Hematopoietic multipotent progenitor cell treated with erythropoietin and hydrocortisone succinate and interleukin-3 and kit ligand, for 6 days (in vitro differentiated cells): ENCODE measurements at places on chromosomes 4 and X.

DNA sequence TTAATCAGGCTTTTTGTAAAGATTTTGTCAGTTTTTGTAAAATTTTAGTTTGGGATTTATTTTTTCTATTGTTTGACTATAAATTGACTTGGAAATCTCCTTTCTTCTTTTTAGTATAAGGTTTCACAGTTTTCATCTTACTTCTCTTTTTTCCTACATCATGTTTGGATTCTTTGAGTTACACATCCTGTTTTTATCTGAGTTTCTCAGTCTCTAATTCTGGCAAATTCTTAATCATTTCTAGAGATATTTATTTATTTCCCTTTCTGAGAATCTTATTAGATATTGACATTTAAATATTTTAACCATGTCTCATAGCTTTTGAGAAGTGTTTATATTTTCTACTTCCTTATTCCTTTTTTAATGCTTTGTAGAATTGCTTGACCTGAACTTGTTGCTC is 20.7 kb downstream of the USP53 start:
- no peak for DNase-seq

DNA sequence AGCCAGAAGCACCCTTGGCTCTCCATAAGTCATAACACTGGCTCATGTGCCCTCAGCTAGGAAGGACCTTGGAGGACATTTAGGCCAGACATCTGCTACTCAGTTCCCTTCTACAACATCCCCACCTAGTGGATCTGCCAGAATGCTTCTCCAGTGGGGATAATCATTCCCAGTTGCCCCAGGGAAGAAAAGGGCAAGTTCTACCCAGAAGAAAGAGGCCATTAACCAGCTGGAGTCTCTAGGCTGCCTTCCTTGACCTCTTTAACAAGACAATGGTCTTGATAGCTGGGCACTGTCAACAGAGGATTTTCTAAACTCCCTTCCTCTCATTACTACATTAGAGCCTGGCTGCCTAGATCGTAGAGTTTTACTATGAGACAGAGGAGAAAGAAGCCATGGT is 42.0 kb downstream of the LGI2 start:
- peak; percentile 22 for DNase-seq

DNA sequence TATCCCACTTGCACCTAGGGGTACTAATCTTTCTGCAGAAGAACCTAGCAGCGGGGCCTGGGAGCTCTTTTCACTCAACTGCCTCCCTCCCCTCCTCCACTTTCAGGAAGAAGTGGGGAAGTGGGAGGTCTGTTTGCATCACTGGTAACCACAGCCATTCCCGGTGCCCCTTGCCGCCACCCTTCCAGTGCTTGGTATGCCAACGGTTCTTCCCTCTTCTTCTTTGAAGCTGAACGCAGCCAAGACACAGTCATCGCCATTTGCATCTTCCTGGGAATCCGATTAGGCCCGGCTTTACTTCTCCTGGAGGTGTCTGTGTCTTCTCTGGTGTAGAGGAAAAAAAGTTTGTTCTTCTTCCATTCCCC is 47.2 kb upstream of the RBPJ start:
- DNase-seq, result peak; percentile 31

GRCh38 chr4:58732973-58733372 is 1622.8 kb upstream of the IGFBP7 start:
- DNase-seq, result no peak

DNA sequence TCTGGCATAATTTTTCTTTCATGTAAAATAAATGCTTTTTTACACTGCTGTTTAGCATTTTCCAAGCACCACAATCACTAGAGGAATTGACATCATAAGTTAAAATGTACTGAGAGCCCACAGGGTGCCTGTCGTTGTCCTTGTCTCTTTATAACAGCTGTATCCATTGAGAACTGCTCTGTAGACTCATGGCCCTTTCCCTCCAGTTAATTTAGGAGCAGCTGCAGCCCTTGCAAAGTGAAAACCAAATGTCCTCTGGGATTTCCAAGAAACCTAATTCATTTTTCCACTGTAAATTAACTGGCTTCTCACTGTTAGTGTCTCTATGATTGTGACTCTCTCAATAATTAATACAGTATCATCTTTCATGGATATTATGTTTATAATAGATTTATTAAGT is 185.9 kb downstream of the SLC4A4 start:
- DNase-seq, result no peak

DNA sequence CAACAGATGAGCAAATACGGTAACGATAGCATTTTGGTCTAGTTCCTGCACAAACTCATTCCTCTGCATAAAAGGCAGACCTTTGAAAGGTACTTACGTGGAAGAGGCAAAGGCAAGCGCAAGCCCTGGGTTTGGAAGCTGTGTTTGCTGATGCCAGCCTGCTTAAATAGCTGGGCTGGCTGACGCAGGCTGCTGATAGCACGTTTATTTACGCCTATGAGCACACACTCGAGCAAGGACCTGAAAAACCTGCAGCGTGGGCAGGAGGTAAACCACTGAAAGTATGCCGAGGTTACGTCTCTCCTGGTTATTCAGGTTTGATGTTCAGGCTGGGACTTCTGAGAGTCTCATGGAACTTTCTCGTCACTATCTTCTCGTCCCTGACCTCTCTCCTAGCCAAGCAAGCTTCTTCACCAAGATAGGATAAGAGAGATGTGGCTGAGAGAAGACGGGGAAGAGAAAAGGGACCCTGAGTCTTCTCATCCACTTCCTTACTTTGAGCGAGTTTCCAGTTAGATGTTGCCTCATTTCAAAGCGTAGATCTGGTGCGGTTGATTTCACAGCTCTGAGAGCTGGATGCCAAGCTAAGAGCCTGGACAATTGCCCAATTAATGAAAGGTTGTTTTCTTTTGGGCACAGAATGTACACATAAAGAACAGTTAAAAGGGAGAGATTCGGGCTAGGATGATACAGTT is at the start of gene HOPX:
Gene HOPX (minus strand): TSS at position 139 of the 695 bp plus-strand sequence. CDS start 23,480 bp downstream, outside the sequence.
- DNase-seq, result peak; percentile 56

DNA sequence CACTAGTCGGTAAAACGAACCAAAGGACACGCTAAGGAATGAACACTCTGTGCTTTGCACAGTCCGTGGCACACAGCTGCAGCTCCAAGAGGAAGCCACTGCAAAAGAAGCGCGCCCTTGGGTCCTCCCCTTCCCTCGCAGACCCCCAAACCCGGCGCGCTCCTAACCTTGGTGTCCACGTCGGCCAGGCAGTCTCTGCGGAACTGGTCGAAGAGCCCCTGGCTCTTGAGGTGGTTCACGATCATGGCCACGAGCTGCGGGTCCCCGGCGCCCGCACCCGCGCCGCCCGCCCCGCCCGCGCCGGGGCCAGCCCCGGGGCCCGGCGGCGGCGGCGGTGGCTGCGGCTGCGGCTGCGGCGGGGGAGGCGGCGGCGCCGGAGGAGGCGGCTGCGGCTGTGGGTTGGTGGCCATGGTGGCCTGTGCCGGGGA is 333 bp downstream of the BOD1L1 start:
- DNase-seq, result peak; percentile 52

- no peak for DNase-seq
Observed at GRCh38 chr4:110550260-110550659, 72.6 kb downstream of the PITX2 start.

DNA sequence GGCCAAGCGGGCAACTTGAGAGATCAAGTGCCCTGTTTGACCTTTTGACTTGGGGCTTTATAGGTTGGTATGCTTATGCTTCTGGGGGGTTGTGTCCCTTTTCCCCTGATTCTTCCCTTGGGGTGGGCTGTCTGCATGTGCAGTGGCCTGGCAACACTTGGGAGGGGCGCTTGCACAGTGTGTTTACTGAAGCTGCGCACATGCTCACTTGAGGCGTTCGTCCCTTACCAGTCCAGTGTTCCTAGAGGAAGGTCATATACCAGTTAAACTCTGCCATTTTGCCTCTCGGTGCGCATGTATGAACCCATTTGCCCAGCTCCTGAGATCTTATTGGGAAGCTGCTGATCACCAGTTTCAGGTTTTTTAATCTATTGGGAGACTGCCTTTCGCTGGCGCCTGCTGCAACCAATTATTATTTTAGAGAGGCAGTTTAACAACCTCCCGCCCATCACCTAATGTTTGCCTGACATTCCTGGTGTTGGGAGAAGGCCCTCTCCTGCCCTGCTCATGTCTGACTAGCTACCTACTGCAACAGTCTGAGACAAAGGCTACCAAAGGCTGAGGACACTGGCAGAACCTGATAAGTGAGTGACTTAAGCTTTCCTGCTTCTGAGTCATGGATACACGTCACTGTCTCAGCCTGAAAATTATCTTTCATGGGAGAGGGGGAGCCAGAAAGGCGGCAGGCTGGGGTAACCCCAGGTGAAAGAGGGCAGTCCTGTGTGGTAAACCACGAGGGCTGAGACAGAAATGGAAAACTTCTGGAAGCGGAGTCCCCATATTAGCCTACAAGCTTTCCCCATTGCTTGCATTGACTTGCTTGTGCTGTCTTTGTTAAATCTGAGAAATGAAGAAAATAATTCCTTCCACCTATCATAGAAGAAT is 97.6 kb downstream of the CPE start:
- peak; percentile 36 for DNase-seq

- peak; percentile 53 for DNase-seq
Observed at GRCh38 chrX:53281321-53281822, at the start of gene IQSEC2. IQSEC2 (minus strand) TSS chrX:53281584.

GRCh38 chrX:40282946-40283660 is 185.3 kb upstream of the BCOR start:
- no peak for DNase-seq

- DNase-seq, result no peak
Observed at GRCh38 chr4:48862661-48863060, 31.8 kb downstream of the OCIAD1 start.

GRCh38 chr4:10173754-10174749 is 57.5 kb upstream of the WDR1 start:
- peak; percentile 87 for DNase-seq

DNA sequence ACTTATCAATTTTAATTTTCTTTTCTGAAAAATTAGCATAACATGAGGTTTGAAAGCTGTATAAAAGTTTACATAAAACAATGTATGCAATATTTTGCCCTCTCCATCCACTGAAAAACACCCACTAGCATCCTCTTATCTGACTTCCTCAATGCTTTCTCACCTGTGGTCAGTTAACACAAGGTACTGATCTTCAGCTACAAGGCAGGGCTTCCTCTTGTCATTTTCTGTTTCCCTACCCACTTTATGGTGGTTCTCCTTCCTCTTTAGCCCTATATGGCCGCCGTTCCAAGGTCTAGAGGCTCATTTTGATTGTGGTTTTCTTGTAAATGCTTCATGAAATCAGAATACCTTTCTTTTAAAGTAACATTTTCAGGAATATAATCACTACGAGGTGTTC is 618.6 kb upstream of the CPEB2 start:
- no peak for DNase-seq
